ENCODE measurements at places on chromosomes 1 and 21.

- no peak for DNase-seq
Measured at GRCh38 chr1:219160967-219161366, 12.7 kb upstream of the LYPLAL1 start.

DNA sequence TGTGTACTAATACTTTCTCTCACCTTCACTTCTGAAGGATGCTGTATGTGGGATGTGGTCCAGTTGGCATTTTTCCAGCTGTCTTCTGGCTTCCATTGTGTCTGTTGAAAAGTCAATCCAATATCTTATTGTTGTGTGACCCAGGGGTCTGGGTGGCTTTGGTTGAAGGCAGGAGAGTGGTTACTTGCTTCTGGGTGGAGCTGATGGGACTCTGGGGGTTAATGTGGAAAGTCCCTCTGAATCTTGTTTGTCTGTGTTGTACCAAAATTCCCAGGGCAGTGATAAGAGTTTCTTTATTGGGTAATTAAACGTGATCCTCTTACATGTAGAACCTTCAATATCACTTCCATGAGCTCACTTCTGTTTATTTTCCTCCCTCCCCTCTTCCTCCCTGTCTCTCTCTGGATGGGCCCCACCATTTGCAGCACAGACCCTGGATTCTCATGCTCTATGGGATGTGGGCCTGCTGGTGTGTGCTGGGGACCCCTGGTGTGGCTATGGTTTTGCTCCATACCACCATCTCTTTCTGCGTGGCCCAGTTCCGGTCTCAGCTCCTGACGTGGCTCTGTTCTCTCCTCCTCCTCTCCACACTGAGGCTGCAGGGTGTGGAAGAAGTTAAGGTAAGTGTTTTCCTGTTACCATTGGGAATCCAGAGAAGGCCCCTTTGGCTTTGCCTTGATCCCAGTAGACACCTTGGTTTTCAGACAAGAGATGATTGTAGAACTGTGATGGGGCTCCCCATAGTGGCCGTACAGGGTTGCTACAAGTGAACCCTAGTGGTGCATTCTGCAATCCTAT, 71.5 kb downstream of the HHAT start:
- DNase-seq: no peak

DNA sequence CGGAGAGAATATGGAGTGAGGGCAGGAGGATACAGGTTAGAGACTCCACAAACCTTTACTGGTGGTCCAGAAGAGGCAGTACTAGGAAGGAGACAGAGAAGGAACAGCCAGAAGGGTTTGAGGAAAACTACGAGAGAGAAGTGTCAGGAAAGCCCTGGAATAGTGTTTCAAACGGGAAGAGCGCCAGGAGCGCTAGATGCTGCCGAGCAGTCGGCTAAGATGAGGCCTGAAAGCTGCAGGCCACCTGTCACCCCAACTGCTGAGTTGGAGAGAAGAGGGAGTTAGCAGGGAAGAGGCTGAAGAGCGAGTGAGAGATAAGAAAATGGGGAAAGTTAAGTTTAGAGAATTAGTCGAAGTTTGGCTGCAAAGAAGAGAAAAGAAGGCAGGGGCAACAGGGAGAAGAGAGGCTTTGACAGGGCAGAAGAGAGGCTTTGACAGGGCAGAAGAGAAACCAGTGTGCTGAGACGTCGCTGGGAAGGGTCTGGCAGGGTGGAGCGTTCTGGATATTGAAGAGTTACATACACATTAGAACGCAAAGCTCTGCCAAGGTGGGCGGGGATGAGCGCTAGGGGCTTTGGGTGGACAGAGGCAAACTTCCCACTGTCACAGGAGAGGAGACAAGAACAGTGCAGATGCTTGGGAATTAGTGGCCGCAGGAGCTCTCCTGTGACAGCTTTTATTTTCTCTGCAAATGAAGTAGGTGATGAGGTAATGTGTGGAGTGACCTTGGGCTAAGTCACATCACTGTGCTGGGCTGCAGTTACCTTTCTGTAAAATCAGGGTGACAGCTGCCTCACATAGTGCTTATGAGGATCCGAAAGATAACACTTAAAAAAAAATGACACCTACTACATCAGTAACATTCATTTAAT, 31.2 kb downstream of the PCSK9 start:
- no peak for DNase-seq

DNA sequence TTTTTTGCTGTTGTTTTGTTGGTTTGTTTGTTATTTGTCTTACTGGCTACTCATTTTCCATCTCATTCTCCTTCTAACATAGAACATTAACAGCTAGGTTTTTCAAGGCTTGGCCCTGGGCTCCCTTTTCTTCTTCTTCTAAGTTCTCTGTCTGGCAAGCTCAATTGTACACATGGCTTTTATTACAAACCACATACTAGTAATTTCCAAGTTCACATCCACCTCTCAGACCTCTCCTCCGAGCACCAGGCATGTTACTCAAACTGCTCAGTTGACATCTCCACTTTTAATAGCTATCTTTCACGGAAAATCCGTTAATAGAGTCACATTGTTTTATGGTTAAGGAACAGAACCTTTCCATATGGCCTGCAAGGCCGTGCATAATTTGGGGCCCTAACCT, 736.9 kb upstream of the ADAMTS5 start:
- no peak for DNase-seq

- DNase-seq: no peak
Measured at GRCh38 chr1:31939484-31940329, 1.5 kb upstream of the PTP4A2 start.

DNA sequence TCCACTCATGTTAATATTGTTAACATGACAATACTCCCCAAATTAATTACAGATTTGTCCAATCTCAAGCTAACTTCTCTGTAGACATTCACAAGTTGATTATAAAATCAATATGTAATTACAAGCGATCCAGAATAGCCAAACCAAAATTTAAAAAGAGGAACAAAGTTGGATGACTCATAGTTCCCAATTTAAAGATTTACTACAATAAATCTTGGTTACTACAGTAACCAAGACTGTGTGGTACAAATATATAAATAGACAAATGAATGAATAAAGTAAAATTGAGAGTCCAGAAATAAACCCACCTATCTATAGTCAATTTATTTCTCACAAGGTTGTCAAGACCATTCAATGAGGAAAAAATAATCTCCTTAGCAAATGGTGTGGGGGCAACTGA, 7.1 kb upstream of the KRTAP10-4 start:
- no peak for DNase-seq

DNA sequence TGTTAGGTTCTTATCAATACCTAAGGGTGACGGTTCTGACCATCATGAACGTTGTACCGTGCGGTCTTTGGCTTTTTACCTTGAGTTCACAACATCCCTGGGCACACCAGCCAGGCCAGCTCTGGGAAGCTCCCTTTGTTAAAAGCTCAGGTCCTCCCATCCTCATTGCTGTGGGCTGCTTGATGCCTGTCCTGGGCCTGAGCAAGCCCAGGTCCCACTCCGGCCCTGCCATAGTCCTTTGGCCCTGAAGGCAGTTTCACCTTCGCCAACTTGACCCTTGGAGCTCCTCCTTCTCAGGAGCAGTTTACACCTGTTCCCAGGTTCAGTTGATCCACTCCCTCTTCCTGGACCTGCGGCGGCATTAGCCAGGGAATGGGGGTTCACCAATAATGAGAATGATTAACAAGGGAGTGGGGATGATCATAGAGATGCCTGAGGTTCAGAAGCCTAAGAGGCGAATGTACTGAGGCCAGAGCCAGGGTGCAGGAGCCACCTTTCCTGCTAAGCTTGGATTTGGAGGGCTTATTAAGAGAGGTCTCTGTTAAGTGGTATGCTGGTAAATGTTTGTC, 40.2 kb downstream of the DHCR24 start:
- no peak for DNase-seq

DNA sequence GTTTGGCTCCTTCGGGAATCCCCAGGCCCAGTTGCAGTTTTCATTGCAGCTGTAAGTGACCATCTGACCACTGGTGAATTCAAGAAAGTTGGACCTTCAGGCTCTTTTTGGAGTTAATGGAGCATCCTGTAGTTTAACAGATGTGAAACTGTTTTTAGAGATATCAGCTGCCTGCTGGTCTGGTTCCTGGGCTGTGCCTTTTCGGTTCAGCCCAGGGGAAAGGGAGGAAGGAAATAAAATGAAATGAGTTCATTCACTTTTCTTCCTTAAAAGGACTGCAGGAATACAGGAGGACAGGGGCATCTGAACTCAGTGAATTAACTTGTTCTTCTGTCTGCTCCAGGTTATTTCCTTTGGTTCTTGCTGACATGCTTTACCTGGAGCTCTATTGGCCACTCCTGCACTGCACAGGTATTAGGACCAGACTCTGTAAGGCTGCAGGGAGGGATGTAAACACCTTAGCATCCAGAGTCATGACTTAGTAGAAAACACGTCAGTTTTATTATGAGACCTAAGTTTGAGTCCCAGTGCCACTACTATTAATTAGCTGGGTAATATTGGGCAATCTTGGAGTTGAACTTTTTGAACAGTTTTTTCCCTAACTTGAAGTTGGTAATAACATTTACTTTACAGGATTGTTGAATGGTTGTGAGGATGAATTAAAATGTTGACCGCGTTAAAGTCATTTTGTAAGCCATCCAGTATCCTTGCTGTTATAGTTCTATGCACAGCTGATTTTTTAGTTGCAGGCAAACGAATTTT, 83.6 kb downstream of the LRRC8D start:
- DNase-seq: no peak

DNA sequence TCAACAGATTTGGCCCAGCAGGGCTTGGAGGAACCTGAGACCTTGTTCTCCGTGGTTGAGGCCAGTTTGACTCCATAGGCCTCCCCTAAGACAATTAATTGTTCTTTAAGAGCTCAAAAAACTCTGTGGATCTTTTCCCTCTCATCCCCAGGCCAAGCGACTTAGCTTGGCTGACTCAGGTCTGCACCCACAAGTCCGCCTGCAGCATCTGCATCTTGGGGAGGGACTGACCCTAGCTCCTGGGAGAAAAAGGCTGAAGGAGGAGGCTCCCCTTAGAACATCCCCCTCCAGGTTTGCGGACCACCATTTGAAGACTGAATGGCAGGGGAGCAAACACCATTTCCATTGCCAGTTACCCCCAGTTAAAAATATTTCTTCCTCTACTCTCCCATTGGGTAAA, 1.5 kb upstream of the HES2 start:
- no peak for DNase-seq

DNA sequence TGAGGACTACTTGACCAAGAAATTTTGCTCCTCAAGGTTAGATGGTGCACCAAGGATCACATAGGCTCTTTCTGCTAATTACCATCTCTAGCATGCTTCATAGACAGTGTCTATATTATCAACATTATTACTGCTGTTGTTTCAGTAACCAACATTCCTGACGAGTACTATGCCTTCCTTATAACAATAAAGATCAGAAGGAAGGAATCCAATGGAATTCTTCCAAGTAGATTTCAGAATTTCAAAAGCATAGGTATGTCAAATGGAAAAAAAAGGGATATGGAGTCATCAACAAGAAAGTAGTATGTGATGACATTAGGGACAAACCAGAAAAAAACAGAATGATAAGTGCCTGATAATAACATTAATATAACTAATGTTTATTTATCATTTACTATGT, 39.6 kb upstream of the LPGAT1 start:
- DNase-seq: no peak

- DNase-seq: no peak
Measured at GRCh38 chr1:196423612-196424011, 184.6 kb downstream of the KCNT2 start.

- DNase-seq: no peak
Measured at GRCh38 chr1:89622895-89623294, 10.0 kb upstream of the LRRC8C start.

- no peak for DNase-seq
Measured at GRCh38 chr21:43879348-43880110, 14.5 kb downstream of the AGPAT3 start.

GRCh38 chr1:198939286-198939685, 300.4 kb downstream of the PTPRC start:
- no peak for DNase-seq

GRCh38 chr1:167150492-167150833, 56.6 kb downstream of the STYXL2 start:
- no peak for DNase-seq

DNA sequence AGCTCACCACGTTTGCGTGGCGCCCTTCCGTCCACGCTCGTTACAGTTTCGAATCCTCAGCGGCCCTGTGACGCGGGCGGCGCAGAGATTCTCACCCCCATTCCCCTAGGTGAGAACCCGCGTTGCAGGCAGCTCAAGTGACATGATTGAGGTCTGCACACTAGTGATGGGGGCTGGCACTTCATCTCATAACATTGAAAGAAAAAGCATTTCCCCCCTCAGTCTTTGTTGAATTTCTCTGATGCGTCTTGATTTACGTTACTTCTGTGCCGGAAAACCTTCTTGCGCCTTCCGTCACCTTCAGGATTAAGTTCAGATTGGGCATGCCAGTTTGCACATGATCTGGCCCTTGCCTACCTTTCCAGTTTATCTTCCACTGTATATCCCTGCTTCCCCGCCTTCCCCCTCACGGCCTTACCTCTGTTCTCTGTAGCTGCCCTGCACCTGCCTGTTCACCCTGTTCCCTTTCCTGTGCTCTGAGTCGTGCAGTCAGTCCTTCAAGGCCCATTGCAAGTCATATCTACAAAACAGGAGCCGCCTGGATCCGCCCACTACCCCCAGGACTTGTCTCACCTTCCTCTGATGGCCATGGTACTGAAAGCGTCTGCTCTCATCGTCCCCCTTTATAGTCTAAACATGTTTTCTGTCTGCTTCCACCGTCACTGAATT, 1.1 kb downstream of the CTPS1 start:
- DNase-seq: no peak

DNA sequence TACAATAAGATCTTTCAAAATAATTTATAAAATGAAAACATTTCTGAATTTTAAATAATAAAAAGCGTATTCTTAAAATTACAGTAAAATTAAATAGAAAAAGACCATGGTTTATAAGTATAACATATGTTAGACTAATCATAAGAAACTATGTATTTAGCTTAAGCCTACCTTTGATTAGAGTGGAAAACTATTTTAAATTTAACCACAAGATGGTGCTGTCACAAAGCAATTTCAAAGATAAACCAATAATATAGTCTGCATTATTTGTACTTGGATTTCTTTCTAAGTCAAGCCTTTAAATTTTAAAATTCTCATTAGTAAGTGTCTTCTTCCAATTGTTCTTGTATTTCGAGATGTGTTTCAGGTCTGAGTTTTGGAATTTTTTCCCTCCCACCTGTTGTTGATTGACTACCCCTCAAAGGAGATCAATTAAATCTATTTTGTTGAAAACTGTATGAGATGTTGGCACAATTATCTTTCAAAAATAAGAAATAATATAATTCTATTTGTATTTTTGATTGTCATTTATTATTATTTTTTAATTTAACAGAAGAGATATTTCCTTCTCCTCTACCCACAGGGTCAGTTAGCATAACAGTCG, 459.8 kb downstream of the KCNT2 start:
- no peak for DNase-seq

DNA sequence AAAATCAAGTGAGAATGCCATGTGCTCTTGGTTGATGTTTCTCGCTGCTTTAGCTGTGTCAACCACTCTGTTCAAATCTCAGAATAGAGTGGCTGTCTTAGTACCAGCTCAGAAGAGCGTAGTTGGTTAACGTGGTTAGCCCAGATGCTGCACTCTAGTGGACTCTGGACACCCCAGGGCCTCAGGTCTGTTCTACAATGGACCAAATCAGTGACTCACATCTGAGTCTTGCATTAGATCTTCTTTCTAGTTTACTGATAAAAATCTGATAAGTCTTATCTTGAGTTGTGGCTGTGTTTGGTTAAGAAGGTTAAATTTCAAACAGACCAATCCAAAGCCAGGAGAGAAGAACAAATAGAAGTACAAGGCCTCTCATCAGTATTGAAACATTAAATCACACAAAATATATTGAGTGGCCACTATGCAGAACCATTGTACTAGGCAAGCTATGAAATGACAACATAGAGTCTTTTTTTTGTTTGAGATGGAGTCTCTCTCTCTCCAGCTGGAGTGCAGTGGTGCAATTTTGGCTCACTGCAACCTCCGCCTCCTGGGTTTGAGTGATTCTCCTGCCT, 104.1 kb downstream of the NR5A2 start:
- DNase-seq: no peak
